ENCODE measurements at places on chromosomes 16 and 17.

DNA sequence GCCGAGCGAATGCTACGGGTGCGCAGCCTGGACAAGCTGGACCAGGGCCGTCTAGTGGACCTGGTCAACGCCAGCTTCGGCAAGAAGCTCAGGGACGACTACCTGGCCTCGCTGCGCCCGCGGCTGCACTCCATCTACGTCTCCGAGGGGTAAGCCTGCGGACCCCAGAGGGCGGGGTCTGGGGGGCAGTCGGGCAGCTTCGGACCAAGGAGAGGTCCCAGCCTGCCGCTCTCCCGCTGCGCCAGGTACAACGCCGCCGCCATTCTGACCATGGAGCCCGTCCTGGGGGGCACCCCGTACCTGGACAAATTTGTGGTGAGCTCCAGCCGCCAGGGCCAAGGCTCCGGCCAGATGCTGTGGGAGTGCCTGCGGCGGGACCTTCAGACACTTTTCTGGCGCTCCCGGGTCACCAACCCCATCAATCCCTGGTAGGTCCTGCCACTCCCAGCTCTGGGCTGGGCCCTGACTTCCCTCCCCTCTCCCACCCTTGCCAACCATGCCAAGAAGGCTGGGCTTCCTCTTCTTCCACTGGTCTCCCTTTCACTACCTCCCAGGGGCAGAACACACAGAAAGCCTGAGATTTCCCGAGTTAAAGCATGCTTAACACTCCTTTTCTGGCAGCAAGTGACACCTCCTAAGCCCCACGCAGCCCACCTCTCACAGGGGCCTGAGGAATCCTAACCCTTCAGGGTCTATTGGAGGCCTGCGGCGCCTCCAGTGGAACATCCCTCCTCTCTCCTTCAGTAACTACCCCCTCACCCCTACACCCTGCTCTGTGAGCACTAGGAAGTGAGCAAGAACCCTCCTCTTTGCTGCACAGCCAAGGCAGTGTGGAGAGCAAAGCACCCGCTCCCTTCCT is 3.2 kb downstream of the NAGS start:
- DNase-seq, result peak; percentile 54

DNA sequence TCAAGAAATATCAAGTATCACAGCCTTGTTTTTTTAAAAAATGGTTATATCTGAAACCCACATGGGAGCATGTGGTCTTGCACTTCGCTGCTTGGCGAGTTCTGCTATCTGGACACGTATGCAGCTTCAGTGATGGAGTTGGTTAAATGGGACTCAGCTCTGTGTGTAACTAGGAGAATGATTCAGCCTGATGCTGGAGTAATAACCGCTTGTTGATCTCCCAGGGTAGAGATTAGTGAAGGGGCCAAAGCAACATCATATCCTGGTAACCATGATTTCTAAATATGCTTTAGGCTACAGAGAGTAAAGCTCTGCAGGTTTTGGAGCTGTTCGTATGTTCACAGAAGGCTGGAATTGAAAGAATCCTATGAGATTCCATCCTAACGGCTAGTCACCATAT is 63.2 kb downstream of the IQCK start:
- DNase-seq, result no peak

GRCh38 chr16:75627851-75628250 is 4.8 kb upstream of the ADAT1 start:
- DNase-seq, result no peak

GRCh38 chr16:23104032-23104955 is 45.0 kb downstream of the USP31 start:
- DNase-seq, result no peak

- no peak for DNase-seq
These were observed 4.4 kb upstream of the RASL10B start for GRCh38 chr17:35726953-35727460.

- DNase-seq, result no peak
These were observed 31.8 kb downstream of the MRM1 start for GRCh38 chr17:36632916-36633771.

- DNase-seq, result no peak
These were observed 225.0 kb downstream of the C16orf78 start for GRCh38 chr16:49598383-49599170.

DNA sequence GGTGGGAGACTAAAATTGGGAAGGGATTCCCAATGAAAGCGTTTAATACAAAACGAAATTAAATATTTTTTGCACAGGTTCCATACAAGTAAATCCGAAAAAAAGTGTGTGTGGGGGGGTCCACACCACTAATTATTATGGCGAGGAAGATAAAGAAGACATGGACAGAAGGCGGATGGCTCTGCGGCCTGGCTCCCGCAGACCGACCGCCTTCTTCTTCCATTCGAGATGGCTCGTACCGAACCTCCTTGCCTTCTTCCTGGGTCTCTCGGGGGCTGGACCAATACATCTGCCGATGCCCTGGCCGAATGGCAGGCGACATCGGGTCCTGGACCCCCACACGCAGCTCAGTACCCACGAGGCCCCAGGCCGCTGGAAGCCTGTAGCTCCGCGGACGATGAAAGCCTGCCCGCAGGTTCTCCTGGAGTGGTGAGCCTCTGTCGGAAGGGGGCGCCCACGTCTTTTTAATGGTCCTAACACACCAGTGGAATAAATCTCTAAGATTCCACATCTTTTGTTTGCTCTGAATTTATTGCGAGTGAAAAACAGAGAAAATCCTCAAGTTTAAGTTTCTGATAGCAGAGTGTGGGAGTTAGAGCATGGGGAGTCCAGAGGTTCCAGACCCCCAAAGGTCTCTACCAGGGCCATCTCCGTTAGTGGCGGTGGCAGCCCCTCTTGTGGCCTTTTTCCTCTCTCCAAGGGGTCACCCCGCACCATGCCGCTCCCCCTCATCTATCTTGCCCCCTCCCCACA is 1.4 kb downstream of the PRAC2 start:
- DNase-seq, result peak; percentile 79

GRCh38 chr16:426115-426905 is 861 bp downstream of the RAB11FIP3 start:
- peak; percentile 19 for DNase-seq

DNA sequence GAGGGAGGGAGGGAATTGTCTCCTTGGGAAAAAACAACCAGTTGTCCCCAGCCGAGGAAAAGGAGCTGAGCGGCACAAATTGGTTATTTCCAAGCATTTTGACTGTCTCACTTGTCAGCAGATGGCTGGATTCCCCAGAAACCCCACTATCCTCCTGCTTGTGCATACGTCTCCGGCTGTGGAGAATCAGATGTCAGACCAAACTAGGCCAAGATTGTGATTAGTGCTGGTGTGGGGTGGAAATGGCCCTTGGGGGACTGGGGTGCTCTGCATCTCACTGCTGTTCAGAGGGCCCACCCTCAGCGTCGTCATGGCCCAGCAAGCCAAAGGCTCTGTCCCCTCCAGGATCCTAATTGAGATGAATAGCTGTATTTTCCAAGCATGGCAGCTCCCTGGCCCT is 131.7 kb upstream of the HSBP1 start:
- DNase-seq, result no peak

DNA sequence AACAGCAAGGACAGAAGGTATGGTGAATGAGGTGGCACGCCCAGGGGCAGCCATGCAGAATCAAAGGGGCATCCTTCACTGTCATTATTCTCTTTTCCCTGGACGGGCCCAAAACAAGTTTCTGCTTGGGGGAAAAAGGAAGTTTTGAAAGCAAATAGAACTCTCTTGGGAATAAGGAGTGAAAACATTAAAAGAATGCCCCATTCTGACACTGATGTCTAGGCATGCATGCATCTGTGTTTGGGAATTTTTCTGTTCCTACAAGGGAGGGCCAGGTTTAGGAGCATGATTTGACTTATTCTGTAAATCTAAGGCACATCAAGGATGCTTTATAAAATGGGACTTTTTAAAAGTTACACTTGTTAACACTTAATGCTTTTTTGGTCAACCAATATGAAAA is 34.3 kb upstream of the SLC12A3 start:
- no peak for DNase-seq

- DNase-seq, result no peak
These were observed 12.1 kb downstream of the THRA start for GRCh38 chr17:40074871-40075200.

DNA sequence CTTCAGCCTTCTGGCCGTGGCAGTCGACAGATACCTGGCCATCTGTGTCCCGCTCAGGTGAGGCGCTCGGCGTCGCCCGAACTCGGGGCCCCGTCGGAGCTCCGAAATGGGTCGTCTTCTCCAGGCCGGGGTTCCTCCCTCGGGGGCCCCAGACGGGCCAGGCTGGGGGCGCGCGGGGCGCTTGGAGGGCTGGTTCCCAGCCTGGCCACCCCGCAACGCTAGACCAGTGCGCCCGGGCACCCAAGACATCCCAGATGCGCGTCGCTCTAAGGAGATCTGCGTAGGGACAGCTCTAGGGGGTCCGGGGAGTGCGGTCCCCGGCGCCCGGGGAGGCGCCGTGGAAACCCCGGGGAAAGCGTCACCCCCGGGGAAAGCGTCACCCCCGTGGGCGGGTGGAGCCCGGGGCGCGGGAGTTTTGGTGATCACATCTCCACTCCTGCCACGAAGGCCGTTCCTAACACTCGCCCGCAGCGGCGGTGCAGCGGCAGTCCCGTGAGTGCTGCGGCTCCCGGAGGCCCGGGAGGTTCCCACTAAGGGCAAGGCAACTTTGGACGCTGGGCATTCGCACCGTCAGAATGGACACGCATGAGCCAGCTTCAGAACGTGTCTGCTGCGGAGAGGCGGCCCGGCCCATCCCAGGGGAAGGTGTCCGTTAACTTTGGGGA is 729 bp downstream of the ADORA2B start:
- DNase-seq, result no peak

DNA sequence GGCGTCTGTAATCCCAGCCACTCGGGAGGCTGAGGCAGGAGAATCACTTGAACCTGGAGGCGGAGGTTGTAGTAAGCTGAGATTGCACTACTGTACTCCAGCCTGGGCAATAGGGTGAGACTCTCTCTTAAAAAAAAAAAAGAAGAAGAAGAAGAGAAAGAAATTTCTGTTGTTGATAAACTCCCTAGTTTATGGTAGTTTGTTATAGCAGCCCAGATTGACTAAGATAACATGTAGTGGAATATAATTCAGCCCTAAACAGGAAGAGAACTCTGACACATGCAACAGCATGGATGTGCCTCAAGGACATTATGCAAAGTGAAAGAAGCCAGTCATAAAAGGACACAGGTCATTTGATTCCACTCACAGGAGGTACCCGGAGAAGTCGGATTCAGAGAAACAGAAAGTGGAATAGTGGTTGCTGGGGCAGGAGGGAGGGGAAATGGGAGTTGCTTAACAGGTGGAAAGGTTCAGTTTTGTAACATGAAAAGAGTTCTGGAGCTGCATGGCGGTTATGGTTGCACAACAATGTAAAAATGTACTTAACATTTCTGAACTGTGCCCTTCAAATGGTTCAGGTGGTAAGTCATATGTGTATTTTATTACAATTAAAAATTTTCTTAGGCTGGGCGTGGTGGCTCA is 26.0 kb upstream of the PRM1 start:
- no peak for DNase-seq

DNA sequence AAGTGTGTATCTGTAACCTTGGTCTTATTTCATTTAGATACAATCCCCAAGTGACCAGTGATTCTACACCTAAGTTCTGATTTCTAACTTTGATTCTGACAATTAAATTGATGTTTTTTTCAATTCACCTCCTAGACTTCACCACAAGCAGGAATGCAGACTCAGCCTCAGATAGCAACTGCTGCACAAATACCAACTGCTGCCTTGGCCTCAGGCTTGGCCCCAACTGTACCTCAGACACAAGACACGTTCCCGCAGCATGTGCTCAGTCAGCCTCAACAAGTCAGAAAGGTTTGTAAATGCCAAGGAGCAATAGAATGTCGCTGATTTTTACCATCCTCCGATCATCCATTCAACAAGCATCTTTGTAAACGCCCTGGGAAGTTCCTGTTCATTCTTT is 177.7 kb downstream of the MRTFB start:
- no peak for DNase-seq

DNA sequence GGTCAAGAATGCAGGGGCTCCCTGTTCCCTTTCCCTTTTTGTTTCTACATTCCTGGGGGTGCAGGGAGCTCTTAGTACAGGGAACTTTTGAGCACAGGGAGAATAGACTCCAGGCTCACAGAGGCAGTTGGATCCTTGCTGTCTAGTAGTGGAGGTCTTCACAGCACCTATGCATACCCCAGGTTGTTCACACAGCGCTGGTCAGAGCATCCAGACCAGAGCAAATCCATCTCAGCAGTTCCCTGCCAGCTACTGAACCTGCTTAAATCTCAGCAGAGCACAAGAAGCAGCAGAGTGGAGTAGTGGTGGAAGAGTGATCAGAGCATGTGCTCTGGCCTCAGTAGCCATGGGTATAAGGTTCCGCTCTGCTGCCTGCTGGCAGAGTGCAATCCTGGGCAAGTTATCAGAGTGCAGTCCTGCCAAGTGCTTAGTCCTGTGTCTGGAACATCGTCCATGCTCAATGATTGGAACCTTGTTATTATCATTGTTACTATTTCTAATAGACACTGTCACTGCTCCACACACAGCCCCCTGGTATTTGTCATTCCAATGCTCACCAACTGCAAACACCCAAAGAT is 220.4 kb downstream of the CBLN1 start:
- DNase-seq, result no peak

DNA sequence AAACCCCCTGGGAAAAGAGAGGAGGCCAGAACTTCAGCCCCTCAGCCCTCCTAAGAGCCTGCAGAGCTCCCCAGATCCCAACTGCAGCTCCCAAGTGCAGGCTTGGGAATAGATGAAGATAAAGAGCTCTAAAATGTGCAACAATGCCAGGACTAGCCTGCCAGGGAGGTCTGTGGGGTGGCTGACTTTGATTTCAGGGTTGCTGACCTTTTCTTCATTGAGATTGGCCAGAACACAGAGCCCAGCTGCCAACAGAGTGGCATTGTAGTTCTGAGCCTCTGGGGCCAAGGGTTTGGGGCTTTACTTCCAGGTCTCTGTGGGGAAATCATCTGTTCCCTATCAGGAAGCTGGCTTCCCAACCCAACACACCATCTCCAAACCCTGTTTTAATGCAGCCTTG is 120.6 kb downstream of the COPRS start:
- DNase-seq, result no peak

- no peak for DNase-seq
These were observed 42.2 kb downstream of the RPH3AL start for GRCh38 chr17:310111-311010.

DNA sequence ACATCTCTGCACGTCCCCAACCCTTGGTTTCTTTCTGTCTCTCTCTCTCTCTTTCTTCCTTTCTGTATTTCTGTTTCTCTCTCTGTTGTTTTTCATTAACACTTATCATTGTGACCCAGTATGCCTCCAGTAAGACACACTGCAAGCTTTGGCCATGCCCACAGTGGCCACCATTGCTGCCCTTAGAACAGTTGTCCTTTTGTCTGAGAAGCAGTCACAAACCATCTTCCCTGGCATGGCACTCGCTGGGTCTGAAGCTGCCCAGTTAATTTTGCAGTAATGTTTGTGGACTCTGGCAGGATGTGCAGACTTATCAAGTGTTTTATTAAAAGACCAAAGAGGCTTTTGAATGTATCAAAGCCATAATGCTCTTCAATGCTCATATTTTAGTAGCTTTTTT is 146.9 kb downstream of the MSI2 start:
- DNase-seq, result no peak

- DNase-seq, result no peak
These were observed 14.6 kb downstream of the ADGRG5 start for GRCh38 chr16:57556941-57557541.

DNA sequence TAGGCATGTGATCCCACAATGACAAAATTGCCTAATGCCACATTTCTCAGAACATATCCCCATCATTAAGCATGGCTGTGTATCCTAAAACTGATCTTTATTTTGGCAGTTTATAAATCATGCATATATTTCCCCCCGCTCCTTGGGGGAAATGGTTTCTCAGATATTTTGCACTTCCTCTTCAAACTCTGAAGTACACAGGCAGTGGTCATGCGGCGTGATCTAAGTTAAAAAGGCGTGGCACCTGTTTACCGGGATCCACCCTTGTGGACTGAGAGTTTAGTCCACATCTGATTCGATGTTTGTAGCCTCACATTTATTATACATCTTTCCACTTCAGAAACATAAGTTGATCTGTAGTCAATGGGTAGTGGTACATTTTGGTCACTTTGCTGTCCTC is 51.4 kb downstream of the USP10 start:
- no peak for DNase-seq

Data from ACHN (cell line).